ENCODE measurements at places on chromosomes 13 and 19.

DNA sequence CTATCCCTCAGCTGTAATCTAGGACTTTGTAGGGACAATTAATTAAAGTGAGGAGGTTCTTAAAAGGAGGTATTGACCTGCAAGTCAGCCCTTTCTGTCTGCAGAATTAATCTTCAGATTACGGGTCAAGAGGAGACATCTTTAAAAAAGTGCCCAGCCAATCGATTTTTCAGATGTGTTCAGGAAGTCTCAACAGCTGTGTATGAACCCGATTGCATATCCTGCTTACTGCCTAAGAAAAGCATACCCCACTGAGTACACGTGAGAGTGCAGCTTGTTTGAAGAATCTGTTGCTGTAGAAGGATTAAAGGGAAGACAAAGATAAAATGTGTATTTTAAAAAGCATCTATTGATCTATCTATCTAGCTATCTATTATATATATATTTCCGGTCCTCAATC, 1194.5 kb downstream of the UQCRFS1 start:
- no peak for DNase-seq

DNA sequence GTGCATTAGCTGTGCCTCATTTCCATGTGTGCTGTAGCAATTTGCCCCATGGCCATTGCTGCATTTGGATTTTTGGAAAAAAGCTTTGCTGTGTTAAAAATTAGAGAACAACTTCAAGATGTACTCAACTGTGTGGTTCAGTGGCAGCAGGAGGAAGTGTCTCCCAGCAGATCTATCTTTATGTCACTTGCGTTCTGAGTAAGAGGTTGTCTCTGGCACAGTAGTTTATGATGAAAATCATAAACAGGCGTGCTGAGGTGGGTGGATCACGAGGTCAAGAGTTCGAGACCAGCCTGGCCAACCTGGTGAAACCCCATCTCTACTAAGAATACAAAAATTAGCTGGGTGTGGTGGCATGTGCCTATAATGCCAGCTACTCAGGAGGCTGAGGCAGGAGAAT, 29.0 kb upstream of the RNF17 start:
- no peak for DNase-seq

GRCh38 chr13:35695448-35695770, 218.9 kb upstream of the MAB21L1 start:
- no peak for DNase-seq

DNA sequence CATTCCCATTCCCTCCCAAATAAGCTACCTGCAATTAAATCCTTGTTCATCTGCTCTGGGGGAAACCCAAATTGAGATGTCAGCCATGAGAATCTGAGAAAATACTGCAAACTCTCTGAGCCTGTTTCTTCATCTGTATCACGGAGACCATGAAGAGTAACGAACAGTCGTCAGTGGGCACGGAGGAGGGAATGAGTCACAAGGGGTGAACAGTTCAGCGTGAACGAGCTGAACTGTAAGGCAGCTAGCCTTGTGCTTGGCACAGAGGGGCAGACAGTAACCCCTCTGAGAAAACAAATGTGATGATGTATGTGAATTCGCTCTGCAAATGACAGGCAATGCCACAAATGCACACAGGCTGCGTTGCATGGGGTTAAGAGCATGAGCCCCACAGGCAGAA, 288.7 kb downstream of the FOXO1 start:
- DNase-seq, result peak; percentile 49

DNA sequence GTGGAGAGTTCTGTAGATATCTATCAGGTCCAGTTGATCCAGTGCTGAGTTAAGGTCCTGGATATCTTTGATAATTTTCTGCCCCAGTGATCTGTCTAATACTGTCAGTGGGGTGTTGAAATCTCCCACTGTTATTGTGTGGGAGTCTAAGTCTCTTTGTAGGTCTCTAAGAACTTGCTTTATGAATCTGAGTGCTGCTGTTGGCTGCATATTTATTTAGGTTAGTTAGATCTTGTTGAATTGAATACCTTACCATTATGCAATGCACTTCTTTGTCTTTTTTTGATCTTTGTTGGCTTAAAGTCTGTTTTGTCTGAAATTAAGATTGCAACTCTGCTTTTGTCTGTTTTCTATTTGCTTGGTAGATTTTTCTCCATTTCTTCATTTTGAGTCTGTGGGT, 15.4 kb downstream of the AP1M1 start:
- DNase-seq, result no peak

DNA sequence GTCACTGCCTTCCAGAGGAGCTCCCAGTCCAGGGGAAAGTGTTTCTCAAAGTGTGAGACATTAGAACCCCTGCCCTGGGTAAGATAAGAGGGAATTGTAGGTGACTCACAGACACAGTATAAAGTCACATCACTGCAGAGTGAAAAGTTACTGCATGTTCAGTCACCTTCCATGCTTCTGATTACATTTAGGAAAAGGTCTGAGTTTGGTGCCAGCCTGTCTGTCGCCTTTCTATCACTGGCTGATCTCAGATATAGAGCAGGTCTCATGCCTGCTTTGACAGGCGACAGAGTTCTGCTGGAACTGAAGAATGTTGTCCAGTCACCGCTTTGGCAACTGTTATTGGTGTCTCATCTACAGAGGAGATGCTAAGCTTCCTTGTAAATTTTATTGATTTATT, 1078.6 kb downstream of the UQCRFS1 start:
- no peak for DNase-seq

GRCh38 chr19:12331211-12331941, 2.1 kb downstream of the ZNF563 start:
- DNase-seq, result peak; percentile 75

GRCh38 chr13:75558145-75558840, 8.7 kb downstream of the UCHL3 start:
- no peak for DNase-seq

GRCh38 chr13:37984357-37984756, 114.8 kb upstream of the TRPC4 start:
- no peak for DNase-seq

GRCh38 chr19:42271861-42272534, 2.9 kb downstream of the CIC start:
- no peak for DNase-seq

DNA sequence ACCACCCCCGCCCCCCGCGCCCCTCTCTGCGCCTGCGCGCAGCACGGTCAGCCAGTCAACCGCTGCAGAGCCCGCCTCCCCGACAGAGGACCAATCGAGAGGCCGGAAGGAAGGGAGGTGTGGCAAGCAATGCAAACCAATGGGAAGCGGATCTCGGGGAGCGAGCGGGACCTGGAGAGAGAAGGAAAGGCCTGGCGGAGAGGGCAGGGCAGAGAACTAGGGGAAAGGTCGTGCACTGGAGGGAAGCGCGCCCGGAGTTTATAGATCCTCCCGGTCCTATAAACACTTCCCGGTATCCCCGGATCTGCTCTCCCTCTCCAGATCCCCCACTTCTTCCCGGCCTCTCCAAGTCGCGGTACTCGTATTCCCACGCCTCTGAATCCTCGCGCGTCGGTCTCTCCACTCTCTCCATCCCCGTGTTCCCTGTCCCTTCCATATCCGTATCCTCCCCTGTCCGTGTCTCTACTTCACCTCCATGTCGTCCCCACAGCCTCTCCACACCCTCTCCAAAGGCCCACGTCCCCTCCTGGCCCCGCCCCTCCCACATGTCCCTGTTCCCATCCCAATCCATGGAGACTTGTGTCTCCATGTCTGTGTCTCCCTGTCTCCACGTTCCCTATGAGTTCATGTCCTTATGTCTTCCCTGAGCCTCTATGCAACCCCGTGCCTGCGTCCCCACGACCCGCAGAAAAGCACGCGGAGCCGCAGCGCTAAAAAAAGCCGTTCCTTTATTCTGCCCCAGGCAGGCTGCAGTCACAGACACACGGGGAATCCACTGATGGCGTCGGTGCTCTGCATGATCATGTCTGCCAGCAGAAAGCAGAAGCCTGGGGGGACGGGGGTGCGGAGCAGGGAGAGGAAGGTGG, 434 bp upstream of the ETFB start:
- peak; percentile 96 for DNase-seq

DNA sequence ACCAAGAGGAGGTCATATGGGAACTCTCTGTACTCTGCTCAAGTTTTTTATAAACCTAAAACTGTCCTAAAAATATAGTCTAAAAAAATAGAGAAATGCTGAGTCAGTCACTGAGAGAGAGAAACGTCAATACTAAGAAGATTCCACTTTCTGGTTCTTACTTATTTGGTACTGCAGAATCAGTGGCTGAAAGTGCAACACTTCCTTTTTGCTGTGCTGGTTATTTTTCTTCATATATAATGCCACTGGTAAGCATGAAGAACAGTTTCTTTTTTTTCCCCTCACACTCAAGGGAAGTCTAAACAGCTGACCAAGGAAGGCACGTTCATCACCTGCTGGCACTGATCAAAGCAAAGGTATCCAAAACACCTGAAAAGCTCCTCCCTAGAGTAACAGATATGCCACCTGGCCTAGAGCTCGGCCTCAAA, 44.3 kb upstream of the N4BP2L1 start:
- DNase-seq, result no peak

DNA sequence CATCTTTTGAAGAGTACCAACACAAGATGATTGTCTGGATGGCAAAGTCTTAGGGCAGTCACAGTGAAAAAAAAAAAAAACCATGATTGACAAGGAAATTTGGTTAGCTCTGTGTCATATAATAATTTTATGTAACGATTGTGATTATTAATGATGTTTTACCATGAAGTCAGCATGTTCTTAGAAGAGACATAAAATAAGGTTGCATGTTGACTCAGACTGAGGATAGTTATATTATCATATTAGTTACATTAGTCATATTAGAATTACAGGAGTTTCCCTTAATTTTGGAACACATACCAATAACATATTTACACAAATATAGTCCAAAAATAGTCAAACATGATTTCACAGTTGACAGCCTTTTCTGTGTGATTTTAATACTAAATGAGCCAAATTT, 5.7 kb downstream of the ZNF431 start:
- DNase-seq, result no peak

GRCh38 chr19:17671906-17672305, 16.2 kb downstream of the UNC13A start:
- peak; percentile 37 for DNase-seq

DNA sequence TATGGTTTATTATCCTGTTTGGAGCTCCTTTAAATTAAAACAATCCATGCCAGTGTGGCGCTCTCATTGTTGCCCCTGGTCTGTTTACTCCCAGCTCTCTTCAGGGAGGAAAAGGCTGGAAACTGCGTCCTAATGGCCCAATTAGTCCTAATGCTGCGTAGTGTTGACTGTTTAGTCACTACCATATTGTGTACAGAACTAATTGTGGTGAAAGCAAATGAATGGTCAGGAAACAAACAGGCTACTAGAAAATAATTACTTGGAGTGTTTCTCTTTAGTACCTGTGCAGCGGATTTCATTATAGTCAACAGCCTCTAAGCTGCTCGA, 54.5 kb upstream of the MTIF3 start:
- DNase-seq, result no peak

GRCh38 chr13:32403108-32403507, 24.8 kb downstream of the N4BP2L1 start:
- DNase-seq, result no peak

- no peak for DNase-seq
Observed at GRCh38 chr13:69324090-69324886, 783.3 kb upstream of the ATXN8OS start.
